ENCODE measurements at places on chromosomes 3 and 15. TPM values are rescaled to one million over a fixed set of nuclear protein-coding genes. Genes with fewer than 3 reads are reported as not detected.

DNA sequence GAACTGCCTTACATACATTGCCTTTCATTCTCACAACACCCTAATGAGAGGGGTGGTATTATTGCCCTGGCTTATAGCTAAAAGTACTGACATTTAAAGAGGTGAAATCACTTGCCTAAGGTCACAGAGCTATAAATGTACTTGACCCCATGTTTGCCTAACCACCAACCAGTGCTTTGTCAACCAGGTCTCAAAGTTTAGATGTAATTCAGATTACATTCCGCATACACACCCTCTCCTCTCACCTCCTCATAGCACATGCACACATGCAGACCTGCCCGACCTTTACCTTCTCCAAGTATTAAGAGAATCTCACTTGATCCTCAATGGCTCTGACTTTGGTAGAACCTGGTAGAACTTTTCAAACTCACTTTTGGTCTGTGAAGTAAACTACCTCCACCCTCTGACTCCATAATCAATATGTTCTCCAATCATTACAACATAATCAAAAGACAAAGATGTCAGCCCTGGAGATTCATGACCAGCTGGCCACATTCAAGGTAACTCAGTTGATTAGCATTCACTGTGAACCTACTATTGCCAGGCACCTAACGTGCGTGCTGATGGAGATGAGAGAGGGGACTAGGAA lies 63.2 kb upstream of the HES1 start:
- H3K36me3 ChIP-seq: no peaks in the 10 kb centered on the region
- no peak overlapping the region for H3K27ac ChIP-seq
- DNase-seq: no peak
- H3K27me3 ChIP-seq: no peaks in the 10 kb centered on the region

- peak within 1 kb of the TSS; percentile 94 for H3K27ac ChIP-seq
- H3K4me1 ChIP-seq: peaks cover 16% of the 10 kb centered on the region
- H3K4me3 ChIP-seq: peak within 1 kb of the TSS; percentile 84
- H3K27me3 ChIP-seq: peaks cover 12% of the 10 kb centered on the region
- peak; percentile 35 for DNase-seq
Measured at GRCh38 chr3:183252973-183253527, at the start of gene B3GNT5. Gene B3GNT5, plus strand, starts transcription at chr3:183253253. Its CDS starts 16,546 bp downstream, at chr3:183269799.

DNA sequence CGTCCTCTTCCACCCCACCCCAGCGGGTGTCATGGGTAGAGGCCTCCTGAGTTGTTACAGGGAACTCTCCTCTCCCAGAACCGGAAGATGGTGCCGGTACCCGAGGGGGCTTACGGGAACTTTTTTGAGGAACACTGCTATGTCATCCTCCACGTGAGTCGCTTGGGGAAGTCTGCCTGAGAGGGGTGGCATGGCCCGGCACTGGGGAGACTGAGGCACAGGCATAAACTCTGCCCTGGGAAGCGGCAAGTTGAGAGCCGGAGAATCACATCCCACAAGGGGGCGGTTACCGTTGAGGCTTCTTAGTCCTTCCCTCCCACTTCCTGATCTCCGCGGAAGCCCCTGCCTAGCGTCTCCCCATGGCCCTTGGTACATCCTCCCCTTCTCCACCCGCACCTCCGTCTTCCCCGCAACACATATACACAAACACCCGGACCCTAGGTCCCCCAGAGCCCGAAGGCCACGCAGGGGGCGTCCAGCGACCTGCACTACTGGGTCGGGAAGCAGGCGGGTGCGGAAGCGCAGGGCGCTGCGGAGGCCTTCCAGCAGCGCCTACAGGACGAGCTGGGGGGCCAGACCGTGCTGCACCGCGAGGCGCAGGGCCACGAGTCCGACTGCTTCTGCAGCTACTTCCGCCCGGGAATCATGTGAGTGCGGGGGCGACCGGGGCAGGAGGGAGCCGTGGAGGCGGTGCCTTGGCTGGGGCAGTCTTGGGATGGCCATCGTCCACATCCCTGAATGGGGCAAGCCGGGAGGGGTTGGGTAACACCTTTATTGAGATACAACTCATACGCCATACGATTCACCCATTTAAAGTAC lies 3.4 kb downstream of the VILL start:
- H3K4me3 ChIP-seq: peak overlapping the region; percentile 76
- peaks cover 39% of the 10 kb centered on the region for H3K4me1 ChIP-seq
- H3K27me3 ChIP-seq: peaks cover 7% of the 10 kb centered on the region
- H3K36me3 ChIP-seq: no peaks in the 10 kb centered on the region
- no peak for DNase-seq
- no peak overlapping the region for H3K27ac ChIP-seq

The DLL4 gene
- 6.2 TPM for total RNA-seq
